ENCODE measurements at places on chromosomes 3 and 15.

- no peak for DNase-seq
- H3K4me1 ChIP-seq: peaks cover 14% of the 10 kb centered on the region
- no peaks in the 10 kb centered on the region for H3K36me3 ChIP-seq
These were observed 3.5 kb downstream of the PLXND1 start for GRCh38 chr3:129602730-129603560.

- no peak overlapping the region for H3K27ac ChIP-seq
- no peak for DNase-seq
- H3K4me1 ChIP-seq: no peaks in the 10 kb centered on the region
These were observed 61.1 kb downstream of the CPNE4 start for GRCh38 chr3:131973731-131974130.

GRCh38 chr3:127395663-127396355, 108.0 kb upstream of the PRR20G start:
- H3K4me3 ChIP-seq: no peak overlapping the region
- no peaks in the 10 kb centered on the region for H3K4me1 ChIP-seq
- H3K27me3 ChIP-seq: no peaks in the 10 kb centered on the region
- H3K27ac ChIP-seq: no peak overlapping the region
- DNase-seq: no peak

GRCh38 chr3:160709477-160710182, 32.7 kb downstream of the ARL14 start:
- no peaks in the 10 kb centered on the region for H3K27me3 ChIP-seq
- H3K4me3 ChIP-seq: no peak overlapping the region

DNA sequence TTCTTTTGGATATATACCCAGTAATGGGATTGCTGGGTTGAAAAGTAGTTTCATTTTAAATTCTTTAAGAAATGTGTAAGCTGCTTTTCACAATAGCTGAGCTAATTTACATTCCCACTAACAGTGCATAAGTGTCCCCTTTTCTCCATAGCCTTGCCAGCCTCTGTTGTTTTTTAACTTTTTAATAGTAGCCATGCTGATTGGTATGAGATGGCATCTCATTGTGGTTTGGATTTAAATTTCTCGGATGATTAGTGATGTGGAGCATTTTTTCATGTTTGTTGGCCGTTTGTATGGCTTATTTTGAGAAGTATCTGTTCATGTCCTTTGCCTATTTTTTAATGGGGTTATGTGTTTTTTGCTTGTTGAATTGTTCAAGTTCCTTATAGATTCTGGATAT, 444.3 kb upstream of the ATP11B start:
- no peaks in the 10 kb centered on the region for H3K36me3 ChIP-seq
- no peak overlapping the region for H3K27ac ChIP-seq
- H3K4me3 ChIP-seq: no peak overlapping the region
- H3K27me3 ChIP-seq: no peaks in the 10 kb centered on the region
- DNase-seq: no peak

Measured in effector memory CD4-positive, alpha-beta T cell (primary cell).